Mesothelial cell of epicardium (in vitro differentiated cells): ENCODE measurements at places on chromosomes 11 and 22.

DNA sequence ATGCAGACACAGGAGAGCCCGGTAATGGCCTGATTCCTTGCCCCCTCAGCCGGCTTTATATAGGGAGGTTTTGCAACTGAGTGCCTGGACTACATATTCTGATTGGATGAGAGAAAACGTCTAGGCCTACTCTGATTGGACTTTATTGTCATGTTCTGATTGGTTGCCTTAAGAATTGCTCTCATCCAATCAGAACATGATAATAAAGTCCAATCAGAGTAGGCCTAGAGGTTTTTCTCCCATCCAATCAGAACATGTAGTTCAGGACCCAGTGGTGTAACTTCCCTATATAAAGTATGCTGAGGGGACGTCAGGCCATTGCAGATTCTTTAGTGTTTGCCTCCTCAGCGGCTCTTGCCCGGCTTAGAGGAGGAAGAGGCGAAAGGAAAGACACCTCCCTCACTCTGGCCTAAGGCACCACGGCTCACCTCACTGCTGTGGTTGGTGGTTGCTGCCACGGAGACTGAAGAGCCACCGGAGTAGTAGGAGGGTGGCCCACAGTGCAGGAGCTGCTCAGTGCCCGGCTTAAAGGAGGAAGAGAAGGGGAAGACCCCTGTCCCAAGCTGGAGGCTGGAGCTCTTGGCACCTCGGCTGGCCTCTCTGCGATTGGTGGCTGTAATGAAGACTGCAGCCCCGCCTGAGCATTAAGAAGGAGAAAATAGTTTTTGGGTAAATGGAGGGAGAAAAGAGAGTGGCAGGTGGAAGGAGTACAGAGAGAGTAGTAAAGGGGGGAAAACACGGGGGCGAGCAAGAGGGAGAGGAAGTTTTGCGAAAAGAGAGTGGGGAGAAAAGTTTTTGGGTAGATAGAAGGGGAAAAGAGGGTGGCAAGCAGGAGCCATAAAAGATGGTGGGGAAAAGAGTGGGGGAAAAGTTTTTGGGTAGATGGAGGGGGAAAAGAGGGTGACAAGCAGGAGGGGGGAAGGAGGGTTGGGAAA is 116.7 kb upstream of the SERPIND1 start:
- DNase-seq, result no peak

GRCh38 chr11:2559527-2560311 is 114.9 kb downstream of the KCNQ1 start:
- no peak for DNase-seq

DNA sequence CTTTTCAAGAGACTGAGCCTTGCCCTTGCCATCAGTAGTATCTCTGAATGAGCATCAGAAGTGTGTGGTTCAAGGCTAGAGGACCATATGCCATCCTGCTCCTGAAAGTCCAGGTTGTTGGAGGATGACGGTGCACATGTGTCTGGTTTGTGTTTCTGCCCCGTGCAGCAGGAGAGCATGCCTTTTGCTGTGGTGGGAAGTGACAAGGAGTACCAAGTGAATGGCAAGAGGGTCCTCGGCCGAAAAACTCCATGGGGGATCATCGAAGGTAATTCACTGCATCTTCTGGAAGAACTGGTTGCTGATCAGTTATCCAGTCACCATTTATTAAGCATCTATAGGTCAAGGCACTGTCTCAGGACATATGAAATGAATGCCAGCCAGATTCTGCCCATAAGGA is 6.1 kb upstream of the WBP2NL start:
- no peak for DNase-seq

DNA sequence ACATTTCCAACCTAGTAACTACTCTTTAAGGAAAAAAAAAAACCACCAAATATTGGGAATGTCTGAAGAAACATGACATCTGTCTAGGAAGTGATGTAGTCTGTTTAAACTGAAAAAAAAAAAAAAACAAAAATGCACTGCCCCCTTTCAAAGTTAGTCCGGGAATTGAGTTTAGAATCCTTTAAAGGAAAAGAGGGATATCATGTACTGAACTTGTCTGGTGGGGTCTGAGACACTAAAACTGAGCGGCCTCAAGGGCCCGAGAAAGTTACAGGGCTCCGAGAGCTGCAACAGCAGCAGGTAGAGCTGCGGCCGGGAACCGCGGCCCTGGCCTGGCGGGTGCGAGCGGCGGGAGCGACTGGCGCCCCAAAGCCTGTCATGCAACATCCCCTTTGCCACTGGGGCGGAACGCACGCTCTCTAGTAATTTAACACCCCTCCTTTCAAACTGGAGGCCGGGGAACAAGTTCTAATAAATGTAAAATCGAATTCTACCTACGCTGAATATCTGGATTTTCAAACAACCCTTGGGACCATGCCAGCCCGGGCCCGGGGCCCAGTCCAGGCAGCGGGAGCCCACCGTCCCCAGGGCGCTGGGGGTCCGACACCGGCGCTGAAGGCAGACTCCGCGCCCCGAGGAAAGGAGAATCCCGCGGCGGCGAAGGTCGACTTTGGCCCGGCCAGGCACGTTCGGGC is 736 bp downstream of the RDX start:
- DNase-seq, result peak; percentile 69

DNA sequence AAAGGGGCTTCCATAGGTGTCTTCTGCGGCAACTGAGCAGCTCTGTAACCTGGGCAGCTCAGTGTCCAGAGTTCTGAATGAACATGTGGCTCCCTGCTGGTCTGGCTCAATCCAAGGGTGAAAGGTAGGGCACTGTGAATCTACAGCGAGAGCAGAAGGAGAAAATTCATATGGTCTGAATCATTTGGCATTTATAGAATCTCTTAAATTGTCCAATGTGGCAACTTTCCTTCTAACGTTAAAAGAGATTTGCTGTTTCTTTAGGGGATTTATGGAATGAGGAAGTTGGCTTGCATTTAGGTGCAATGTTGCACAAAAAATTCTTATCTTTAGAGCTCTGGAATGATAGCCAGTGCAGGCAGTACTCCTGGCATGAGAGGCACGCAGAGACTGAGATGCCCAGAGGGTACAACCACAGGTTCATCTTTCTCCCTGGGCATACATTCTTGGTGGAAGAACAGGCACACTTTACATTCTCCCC is 17.0 kb downstream of the ATXN10 start:
- DNase-seq, result no peak

GRCh38 chr11:87444993-87445392 is 407.3 kb downstream of the TMEM135 start:
- no peak for DNase-seq

GRCh38 chr11:1882265-1883238 is 9.1 kb downstream of the PRR33 start:
- DNase-seq, result peak; percentile 90

GRCh38 chr22:23104187-23104971 is 34.1 kb downstream of the GNAZ start:
- DNase-seq, result no peak

DNA sequence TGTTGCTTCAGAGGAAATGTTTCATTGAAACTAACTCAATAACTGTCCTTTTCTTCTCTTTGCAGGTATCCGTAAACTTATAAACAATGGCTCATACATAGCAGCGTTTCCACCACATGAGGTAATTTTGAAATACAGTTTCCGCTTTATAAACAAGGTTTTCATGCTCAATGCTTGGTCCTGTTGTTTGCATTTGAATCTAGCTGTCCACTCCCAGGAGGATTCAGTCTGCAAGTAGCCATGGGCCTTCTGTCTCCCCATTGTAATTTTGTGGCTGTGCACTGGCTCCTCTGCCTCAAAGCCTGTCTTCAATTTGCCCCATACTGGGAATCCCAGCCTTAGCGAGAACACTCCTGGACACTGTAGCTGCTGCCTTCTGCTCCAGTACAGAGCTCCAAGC is 34.7 kb downstream of the MUC15 start:
- no peak for DNase-seq

- DNase-seq, result no peak
Measured at GRCh38 chr11:71115770-71116692, 136.3 kb downstream of the SHANK2 start.

- DNase-seq, result no peak
Measured at GRCh38 chr11:69443968-69444364, 37.5 kb upstream of the LINC01488 start.

GRCh38 chr11:66123902-66124301 is 53.8 kb downstream of the PACS1 start:
- no peak for DNase-seq

DNA sequence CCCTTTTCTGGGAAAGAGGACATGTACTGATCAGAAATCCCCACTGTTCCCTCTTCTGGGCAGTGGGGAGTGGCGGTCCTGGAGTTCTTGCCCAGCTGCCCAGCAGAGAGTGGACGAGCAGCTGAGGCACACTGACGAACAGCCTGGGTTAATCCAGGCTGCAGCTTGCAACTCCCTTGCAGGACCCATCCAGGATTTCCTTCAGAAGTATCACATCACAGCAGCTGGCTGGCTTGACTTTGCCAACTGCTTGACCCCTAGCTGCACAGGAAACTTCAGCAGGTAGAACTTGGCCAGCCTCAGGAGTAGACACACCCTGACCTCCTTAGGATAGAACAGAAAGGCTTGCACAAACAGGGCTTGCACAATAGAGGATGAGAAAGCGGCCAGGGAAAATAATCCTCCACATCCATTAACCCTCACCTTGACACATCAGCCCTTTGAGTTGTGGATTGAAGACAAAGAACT is 27.9 kb upstream of the FZD4 start:
- DNase-seq, result no peak

GRCh38 chr11:28702871-28703270 is 594.7 kb downstream of the METTL15 start:
- DNase-seq, result no peak

DNA sequence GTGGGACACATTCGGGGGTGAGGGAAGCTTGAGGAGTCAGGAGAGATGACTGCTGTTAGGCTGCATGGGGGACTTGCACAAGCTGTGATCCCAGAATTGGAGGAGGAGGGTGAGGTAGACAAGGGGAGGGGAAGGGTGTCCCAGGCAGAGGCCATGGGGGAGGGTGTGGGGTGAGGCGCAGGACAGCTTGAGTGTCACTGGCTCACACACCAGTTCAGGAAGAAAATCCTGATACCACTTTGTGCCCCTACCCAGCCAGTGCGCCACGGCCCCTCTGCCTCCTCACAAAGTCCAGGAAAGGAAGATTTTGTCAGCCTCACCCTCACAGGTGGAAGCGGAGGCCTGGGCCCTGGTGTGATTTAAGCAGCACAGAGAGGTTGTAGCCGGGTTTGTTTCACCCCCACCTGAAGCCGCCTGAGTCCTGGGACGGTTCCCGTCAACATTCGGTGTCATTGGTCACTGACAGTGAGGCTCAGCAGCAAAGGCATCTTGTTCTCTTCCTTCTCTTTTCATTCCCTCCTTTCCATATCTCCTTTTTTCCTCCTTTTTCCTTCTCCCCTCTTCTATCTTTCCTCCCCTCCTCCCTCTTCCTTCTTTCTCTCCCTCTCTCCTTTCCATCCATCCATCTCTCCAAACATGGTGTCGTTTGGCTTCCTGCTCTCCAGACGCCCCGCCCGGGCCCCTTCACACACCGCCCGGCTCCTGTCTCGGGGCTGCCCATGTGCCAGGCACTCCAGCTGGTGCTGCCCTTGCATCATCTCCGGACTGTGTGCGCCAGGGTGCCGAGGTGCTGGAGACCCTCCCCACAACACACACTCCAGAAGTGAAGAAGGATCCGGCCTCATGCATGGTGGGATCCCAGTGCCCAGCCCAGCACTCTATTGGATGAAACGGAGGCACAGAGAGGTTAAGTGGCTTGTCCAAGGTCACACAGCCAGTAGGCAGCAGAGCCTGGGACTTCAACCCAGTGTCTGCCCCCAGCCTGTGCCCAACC is 89.3 kb downstream of the MPPED1 start:
- DNase-seq, result no peak

DNA sequence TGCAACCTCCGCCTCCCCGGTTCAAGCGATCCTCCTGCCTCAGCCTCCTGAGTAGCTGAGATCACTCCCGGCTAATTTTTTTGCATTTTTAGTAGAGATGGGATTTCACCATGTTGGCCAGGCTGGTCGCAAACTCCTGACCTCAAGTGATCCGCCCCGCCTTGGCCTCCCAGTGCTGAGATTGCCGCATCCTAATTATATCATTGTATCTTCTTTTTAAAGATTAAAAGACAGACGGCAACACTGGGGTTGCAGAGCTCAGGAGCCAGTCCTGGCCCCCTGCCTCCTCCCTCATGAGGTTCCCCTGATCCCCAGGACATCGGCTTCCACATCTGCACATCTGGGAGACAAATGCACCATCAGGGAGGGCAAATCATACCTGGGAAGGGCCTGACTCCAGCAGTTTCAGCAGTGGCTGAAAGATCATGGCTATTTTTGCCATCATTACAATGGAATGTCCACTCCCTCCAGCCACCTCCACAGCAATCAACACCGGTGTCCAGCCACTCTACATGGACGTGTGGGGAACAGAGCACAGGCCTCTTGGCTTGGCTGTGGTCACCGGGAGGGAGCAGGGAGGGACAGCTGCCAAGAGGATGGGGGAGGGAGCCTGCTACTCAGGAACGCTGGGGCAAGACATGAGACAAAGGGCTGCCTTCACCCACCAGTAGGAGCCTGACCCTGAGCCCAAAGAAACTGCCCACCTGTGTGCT is 9.2 kb upstream of the CELSR1 start:
- DNase-seq, result no peak

DNA sequence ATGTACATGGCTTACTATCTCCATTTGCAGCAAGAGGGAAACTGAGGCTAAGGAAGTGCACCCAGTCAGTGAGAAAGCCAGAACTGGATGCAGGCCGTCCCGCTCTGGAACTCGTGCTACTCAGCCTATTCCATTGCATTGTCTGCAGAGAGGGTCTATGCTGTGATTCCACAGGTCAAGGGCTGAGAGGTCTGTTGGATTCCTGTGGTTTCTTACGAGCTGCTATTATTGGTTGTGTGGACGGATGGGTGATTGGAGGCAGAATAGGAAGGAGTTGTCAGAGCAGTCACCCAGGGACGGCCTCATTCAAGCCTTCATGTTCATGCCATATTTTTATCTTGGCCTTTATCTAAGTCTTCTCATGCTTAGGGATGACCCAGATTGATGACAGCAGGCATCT is 33.4 kb downstream of the SCGB1A1 start:
- no peak for DNase-seq

DNA sequence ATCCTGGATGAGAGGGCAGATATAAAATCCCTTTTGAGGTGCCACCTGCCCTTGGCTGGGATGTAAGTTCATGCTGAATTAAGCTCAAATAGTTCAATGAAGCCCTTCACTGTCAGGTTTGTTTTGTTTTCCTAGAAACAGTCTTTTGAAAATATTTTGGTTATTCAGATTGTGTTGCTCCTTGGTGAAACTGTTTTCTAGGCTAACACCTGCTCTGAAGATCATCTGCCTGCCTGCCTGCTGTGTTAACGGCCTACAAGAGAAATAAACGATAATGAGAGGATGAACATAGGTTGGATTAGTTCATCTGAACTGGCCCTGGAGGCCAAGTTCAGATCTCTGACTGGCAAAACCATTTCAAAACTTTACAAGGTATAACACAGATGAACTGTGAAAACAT is 67.4 kb downstream of the ZBTB44 start:
- no peak for DNase-seq

GRCh38 chr22:26072621-26073020 is 96.6 kb upstream of the SEZ6L start:
- DNase-seq, result no peak
